Stimulated activated CD4-positive, alpha-beta T cell treated with anti-CD3 and anti-CD28 coated beads, Interleukin-12 subunit alpha, Interleukin-12 subunit beta, amount 100 ng/mL, for 48 hours (primary cell): ENCODE measurements at places on chromosomes 6 and 20.

GRCh38 chr20:17598013-17598550 is 28.2 kb downstream of the DSTN start:
- DNase-seq = no peak

- no peak for DNase-seq
Observed at GRCh38 chr6:138310821-138311220, 66.9 kb upstream of the SMIM28 start.

DNA sequence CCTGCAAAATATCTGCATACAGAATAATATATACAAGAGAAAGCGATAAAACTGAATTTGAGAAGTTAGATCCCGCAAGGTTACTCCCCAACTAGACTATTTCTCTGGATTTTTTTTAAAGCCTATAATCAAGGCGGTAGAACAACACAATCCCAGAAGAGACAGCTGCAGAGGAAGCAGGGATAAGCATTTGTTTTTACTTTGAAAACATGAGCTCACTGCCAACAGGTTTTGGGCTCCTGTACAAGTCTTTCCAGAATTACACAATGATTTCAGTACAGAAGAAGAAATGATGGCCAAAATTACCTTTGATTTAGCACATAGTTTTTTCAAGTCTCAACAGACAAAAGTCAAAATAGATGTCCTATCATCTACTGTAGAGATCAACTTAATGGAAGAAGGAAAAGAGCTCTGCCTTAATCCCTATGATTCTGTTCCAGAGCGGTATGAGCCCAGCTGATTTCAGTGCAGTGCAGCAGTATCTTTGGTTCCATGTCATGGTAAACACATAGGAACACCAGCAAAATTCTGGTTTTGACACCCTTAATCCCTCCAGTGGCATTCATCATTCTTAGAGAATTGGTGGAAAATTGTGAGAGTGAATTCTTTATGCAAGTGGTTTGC is 304.3 kb downstream of the HDGFL1 start:
- DNase-seq = no peak

GRCh38 chr6:67792996-67793395 is 842.1 kb upstream of the ADGRB3 start:
- no peak for DNase-seq

GRCh38 chr6:41700463-41701347 is 34.7 kb downstream of the TFEB start:
- DNase-seq = no peak

DNA sequence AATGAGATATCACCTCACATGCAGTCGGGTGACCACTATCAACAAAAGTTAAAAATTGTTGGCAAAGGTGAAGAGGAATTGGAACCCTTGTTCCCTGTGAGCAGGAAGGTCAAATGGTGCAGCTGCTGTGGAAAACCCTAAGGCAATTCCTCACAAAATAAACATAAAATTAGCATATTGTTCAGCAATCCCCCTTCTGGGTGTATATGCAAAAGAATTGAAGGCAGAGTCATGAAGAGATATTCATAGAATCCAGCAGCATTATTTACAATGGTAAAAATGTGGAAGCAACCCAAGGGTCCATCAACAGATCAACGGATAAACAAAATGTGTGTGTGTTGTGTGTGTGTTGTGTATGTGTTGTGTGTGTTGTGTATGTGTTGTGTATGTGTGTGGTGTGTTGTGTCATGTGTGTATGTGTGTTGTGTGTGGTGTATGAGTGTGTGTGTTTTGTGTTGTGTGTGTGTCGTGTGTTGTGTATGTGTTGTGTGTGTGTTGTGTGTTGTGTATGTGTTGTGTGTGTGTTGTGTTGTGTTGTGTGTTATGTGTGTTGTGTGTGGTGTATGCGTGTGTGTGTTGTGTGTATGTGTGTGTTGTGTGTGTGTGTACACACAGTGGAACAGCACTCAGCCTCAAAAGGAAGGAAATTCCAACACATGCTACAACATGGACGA is 245.1 kb downstream of the ERMARD start:
- no peak for DNase-seq

GRCh38 chr6:158309814-158310213 is 2.5 kb upstream of the TULP4 start:
- DNase-seq = no peak

DNA sequence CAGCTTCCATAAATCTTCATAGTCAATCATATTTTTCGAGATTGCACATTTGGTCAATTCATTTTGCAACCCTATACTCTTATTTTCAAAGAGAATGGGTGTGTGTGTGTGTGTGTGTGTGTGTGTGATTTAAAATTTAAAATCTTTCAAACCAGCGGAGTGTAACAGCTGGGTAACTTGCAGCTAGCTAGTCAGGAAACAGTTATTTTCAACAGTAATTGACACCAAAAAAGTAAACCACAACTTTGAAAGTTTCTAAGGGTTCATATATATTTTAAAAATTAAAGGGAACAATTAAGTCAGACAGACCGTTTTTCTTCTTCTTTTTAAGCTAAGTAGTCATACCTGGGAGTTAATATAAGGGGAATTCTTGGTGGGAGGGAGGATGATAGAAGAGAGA is 57.0 kb downstream of the PRR18 start:
- no peak for DNase-seq

DNA sequence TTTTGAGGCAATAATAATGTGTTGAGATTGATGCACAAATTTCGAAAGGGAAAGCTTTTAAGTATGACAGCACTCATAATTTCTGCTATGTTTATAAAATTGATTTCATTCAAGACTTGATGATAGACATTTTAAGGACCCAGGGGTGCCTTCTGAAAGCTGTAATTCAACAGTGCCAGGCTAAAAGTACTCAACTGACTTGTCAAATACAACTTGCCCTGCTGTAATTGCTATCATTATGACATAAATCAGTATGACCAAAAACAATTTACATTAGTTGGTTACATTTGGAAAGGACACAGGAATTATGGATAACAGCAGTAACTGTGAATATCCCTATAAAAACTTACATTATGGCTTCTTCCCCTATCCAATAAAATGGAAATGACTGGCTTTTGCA is 178.9 kb downstream of the MMUT start:
- no peak for DNase-seq

GRCh38 chr20:62758226-62758912 is 37.9 kb upstream of the MRGBP start:
- DNase-seq = no peak

DNA sequence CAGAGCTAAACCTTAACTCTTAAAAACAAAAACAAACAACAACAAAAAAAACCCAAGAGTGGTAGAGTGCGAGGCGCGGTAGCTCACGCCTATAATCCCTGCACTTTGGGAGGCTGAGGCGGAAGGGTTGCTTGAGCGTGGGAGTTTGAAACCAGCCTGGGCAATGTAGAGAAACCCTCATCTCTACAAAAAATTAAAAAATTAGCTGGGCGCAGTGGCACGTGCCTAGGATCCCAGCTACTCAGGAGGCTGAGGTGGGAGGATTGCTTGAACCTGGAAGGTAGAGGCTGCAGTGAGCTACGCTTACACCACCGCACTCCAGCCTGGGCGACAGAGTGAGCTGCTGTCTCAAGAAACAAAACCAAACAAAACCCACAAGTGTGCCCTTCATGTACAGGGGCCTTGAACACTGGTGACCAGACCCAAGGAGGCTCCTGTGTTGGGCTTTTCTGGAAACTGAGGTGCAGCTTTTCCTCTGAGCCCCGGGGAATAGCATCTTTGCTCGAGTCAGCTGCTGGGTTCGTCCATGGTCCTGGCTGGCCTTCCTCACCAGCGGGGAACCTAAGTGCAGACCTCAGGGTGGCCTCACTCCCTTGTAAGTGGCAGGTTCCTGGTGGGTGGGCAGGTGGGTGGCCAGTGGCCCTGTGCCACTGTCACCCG is 39.9 kb downstream of the PYGB start:
- DNase-seq = no peak

DNA sequence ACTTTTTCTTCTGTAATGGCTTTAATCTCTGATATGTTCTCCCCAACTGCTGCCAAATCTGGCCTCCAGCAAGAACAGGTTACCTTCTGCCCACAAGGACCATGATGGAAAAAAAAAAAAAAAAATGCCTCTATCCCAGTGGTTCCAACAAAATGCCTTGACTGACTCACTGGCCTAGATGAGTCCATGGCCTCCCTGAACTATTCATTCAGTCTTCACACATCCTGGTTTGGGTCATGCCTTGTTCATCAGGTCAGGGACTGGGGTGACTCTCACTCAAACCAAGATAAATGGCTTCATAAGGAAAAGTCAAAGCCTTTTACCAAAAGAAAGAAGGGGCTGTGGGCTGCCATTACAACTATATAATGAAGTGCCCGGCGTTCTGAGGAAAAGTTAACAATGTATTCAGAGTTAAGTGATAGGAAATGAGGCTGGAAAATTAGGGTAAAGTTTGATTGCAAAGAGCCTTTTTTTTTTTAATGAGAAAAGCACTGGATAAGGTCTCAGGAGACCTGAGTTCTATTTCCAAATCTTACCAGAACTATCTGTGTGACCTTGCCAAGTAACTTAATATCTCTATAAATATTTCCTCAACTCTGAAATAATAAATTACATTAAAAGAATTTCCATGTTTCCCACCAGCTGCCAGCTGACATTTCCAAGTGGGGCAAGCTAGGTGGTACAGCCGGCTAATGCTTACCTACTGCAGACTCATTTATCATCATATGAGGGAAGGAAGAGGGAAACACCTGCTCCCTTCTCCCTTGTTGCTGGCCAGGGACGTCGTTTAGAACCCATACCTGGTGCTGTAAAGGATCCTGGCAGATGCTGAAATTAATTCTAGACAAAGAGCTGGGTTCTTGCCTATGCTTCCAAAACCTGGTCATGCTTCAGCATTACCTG is 380.0 kb upstream of the MARCKS start:
- no peak for DNase-seq

- DNase-seq = no peak
Observed at GRCh38 chr20:13610184-13610583, 28.5 kb downstream of the TASP1 start.

- no peak for DNase-seq
Observed at GRCh38 chr6:126204598-126204997, 135.3 kb upstream of the CENPW start.

DNA sequence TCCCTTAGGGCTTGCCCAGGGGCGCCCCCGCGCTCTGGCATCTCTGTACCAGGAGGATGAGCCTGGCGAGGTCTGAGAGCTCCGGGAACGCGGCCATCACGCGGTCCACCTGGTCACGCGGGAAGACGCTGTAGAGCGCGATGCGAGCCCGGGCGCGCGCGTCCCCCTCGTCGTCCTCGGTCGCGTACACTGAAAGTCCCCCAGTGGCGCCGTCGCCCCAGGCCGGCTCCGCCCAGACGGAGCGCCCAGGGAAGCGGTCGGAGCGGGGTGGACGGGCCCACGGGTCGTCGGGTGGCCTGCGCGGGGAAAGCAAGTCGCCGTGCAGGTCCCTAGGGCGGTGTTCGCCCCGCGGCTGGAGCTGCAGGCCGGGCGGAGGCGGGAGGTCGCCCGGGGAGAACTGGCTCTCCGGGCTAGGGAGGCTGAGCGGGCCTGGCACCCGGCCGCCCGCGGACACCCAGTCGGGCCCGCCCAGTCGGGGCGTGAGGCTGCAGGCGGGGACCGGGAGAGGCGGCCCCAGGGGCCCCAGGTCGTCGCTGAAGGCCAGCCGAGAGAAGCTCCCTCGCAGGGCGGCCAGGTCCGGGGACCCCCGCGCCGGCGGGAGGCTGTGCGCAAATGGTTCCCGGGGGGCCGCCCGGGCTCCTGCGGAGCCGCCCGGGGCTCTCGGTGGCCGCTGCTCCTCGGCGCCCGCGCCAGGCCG is 34.0 kb downstream of the ZC3H12D start:
- no peak for DNase-seq

GRCh38 chr6:62974452-62974851 is 236.8 kb upstream of the FKBP1C start:
- DNase-seq = no peak

- DNase-seq = no peak
Observed at GRCh38 chr6:32922083-32922482, 18.7 kb downstream of the HLA-DMB start.

- DNase-seq = no peak
Observed at GRCh38 chr6:121549736-121550135, 114.3 kb downstream of the GJA1 start.

- DNase-seq = no peak
Observed at GRCh38 chr20:853406-853996, 20.0 kb downstream of the FAM110A start.

- DNase-seq = no peak
Observed at GRCh38 chr6:85673198-85674139, 30.8 kb upstream of the SYNCRIP start.

DNA sequence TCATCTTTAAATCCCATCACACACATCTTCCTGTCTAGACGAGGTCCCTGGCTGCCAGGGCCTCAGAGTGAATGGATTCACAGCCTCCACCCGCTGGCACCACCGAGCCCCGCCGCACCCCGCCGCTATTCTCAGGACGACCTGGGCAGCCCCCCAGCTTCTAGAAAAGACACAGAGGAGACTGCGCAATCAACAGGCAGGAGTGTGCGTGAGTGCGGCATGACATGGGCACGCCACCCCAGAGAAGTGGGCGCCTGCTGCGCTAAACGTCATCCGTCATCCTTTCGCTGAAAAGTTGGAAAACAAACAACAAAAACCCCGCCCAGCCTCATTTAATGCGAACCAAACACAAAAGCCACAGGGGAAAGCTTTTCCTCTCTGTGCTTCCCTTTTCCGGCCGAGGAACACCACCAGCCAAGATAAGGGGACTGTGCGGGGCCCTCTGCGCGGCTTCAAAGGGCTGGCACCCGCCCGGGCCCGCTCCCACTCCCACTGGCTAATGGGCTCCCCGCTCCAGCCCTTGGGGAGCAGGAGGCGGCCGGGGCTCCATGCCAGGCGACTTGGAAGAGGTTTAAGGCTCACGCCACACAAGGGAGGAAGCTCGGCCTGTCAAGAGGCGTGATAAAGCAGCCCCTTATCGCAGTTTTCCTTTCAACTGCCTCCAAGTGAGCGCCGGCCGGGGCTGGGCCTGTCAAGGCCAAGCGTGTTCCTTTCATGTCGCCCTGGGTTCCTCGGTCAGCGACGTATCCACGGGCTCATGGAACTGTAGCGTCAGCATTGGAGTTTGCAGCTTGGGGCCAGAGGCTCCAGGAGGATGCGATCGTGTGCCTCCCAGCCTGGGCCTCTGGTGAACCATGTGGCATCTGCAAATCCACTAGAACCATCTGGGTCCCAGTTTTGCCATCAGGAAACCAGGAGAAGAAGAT is 50.1 kb downstream of the NFATC2 start:
- DNase-seq = no peak

- DNase-seq = no peak
Observed at GRCh38 chr6:42817907-42818306, 36.1 kb downstream of the BICRAL start.

GRCh38 chr20:49437057-49437456 is 45.4 kb downstream of the KCNB1 start:
- DNase-seq = no peak

- DNase-seq = no peak
Observed at GRCh38 chr6:32382757-32383420, 11.2 kb upstream of the TSBP1 start.
